ENCODE measurements at places on chromosomes 2 and 18. TPM values are rescaled to one million over a fixed set of nuclear protein-coding genes. Genes with fewer than 3 reads are reported as not detected.

The SIX2 gene
- 14.4 TPM for total RNA-seq

The FAM228A gene
- 1.3 TPM for total RNA-seq

The ALK gene
- 0.41 TPM for total RNA-seq

The DSG1 gene
- total RNA-seq: 17.2 TPM

The LIMS4 gene
- total RNA-seq: 1.0 TPM

The CIB4 gene
- not detected for total RNA-seq

The RGPD4 gene
- not detected for total RNA-seq

GRCh38 chr2:230262246-230262645 is 36.7 kb downstream of the SP140 start:
- DNase-seq: no peak

GRCh38 chr2:14418115-14418514 is 214.4 kb upstream of the LRATD1 start:
- no peak for DNase-seq

GRCh38 chr18:7568426-7568825 is 1.3 kb downstream of the PTPRM start:
- peak; percentile 72 for DNase-seq

- DNase-seq: peak; percentile 60
Observed at GRCh38 chr2:54977149-54977548, 73.1 kb downstream of the RTN4 start.

DNA sequence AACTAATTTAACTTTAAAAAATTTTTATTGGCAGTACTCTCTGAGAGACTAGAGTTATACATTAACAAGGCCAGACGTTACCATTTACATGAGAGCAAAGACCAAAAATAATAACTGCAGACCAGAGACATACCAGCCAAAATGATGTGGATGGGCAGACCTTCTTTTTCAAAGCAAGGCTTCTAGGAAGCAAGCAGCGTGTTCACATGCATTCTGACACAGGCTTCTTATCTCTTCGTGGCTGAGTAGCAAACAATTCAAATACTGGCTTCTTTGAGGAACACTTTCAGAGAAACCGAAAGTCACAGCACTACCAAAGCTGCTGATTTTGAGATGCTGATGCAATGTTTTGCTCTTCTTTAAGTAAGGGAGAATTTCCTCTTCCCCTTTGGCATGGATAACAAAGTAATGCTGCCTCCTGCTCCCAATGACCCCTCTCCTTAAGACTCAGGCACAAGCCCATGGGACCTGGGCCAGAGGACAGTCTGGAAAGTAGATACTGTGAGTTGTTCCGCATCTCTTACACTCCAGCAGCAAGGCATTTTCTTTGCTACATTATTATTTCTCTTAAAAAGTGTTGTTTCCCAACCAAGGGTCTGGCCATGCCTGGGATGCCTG is 181.9 kb downstream of the MREG start:
- DNase-seq: no peak

All from tongue (tissue), 3 donors.